ENCODE measurements at places on chromosomes 11 and 22.

DNA sequence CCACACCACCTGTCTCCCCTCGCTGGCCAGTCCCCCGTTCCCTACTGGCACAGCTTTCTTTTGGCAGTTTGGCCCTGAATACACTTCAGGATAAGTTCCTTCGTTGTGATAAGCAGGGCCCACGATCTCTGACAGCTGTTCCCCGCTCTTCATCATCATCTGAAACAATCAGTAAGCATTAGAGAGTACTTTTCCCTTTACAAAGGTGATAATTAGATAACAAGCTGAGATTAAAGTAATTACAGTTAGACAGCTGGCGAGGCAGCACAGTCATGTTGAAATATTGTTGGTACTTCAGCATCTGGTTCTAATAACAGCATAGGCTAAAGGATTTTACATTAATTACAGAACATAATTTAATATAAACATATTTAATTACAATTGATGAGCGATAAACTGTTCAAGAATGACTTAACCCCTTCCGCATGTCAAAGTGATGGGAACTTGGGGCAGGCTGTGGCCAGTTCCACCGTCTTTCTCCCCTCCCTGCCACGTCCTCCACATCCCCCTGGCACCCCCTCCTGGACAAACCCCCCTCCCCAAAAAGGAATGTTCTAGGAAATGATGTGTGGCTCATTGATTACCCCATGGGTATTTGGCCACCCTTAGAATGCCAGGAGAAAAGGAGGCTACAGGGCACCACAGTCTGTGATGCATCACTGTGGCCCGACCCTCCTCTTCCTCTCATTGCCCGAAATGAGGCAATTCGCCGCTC is 134.9 kb downstream of the RCN1 start:
- H3K4me1 ChIP-seq, result no peaks in the 10 kb centered on the region
- DNase-seq, result no peak
- H3K27me3 ChIP-seq, result no peaks in the 10 kb centered on the region
- H3K36me3 ChIP-seq, result no peaks in the 10 kb centered on the region
- H3K27ac ChIP-seq, result no peak overlapping the region
- H3K4me3 ChIP-seq, result no peak overlapping the region

DNA sequence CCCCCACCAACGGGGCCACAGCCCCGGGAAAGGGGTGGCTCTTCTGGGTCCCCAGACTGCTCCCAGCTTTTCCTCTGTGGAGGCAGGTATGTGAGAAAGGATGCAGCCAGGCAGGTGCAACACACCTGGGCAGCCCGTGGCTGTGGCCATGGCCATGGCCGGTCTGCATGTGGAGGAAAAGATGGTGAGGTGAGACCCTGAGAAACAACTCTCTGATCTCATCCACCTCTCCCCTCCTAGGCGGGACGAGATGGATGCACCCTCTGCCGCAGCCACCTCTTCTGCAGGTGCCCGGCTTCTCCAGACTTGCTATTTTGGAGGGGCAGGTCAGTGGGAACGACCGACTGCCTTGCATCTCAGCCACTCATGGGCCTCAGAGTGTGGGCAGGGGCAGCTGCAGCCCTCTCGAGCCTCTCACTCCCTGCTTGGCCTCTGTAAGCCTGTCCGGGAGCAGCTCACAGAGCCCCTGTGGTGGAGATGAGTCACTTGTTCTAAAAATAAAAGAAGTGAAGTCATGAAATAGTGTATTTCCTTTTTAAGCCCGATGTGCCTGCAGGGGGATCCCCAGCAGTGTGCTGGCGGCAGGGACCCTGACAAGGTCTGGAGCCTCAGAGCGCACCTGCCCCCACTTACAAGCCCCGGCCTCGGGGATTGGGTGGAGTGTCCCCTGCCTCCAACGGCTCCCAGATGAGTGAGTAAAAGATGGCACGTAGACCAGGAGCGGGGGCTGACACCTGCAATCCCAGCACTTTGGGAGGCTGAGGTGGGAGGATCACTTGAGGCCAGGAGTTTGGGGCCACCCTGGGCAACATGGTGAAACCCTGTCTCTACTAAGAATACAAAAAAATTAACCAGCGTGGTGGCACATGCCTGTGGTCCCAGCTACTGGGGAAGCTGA is 10.7 kb downstream of the SMIM38 start:
- H3K4me3 ChIP-seq, result no peak overlapping the region
- no peaks in the 10 kb centered on the region for H3K36me3 ChIP-seq
- no peak for DNase-seq
- peaks cover 7% of the 10 kb centered on the region for H3K4me1 ChIP-seq
- H3K27me3 ChIP-seq, result peaks cover 2% of the 10 kb centered on the region

DNA sequence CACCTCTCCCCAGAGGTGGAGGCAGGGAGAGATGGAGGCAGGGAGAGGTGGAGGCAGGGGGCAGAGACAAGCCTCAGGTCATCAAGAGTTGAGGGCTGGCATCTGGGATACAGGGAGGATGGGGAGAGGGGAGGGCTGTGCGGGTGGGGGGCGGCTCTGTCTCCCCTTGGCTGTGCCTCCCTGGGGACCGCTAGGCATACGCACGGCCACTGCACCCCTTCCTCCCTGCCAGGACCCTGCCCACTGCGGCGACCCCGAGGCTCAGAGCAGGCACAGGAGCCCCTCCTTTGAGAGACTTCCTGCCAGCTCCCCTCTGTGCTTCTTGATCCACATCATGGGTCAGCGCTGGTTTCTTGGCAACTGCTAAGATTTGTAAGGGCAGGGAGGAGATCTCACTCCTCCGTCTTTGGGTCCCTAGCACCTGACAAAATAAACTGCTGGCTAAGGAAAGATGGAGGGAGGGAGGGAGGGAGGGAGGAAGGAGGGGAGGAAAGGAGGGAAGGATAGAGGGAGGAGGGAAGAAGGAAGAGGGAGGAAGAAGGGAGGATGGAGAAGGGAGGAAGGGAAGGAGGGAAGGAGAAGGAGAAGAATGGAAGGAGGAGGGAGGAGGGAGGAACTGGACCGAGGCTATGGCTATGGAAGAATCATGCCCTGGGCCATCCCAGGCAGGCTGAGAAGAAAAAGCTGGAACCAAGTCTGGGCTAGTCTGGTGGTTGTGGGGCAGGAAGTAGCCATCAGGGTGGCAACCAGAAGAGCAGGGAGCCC is 18.5 kb downstream of the PRR33 start:
- no peaks in the 10 kb centered on the region for H3K27me3 ChIP-seq
- no peak overlapping the region for H3K27ac ChIP-seq
- H3K36me3 ChIP-seq, result peaks cover 22% of the 10 kb centered on the region
- H3K4me3 ChIP-seq, result no peak overlapping the region
- DNase-seq, result no peak

DNA sequence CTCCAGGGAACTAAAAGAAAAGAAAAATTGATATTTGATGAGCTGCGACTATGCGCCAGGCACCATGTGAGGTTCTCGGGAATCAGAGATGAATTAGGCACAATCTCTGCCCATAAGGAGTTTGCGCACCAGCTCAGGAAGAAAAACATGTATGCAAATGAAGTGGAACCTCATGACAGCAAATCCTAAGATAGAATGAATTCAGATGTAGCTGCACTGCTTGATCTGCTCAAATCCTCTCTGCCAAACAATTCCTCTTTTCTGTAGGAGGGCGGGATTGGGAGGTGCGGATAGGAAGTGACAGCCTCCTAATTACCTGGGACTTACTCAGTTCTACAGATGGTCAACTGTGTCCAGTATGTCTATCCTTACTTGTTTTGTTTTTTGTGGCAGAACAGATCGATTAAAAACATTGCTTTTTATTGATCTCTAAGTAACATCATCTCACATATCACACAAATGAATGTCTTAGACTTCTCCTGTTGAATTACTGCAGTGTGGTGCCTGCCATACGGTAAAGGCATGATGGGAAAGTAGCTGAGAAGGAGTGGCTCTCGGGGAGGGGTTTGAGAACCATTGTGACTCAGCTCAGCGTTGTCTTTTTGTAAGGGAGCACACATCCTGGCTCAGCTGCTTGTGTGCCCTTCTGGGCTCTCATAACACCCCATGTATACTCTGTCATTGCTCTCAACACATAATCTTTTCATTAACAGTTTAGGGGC is 13.9 kb downstream of the CRTAM start:
- DNase-seq, result no peak
- H3K4me3 ChIP-seq, result no peak overlapping the region
- peaks cover 45% of the 10 kb centered on the region for H3K4me1 ChIP-seq

DNA sequence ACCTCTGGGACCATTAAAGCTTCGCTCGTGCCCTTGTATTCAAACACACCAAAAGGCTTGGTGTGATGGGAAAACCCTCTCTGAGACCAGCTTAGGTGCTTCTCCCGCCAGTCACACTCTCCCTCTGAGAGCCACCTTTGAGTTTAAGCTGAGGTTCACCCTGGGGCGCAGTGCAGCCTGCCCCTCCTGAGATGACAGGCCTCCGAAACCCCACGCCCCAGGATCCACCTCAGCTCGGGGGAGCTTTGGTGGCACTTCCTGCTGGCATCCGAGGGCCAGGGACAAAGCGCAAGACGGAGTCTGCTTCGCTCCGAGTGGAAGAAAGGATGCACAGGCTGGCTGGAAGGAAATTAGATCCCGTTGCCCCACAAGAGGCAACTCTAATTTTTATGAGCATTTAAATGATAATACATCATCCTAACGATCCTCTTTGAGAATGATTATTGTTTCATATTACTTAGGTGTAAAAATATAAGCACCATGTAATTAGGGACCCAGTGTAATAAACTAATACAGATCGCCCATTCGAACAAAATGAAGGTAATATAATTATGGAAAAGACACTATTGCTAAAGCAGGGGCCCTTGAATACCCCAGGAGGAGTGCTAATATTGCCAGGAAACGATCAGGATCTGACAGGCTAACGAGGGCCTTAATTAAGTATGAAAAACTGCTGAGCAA is 134.7 kb downstream of the CEP164 start:
- no peaks in the 10 kb centered on the region for H3K27me3 ChIP-seq
- H3K36me3 ChIP-seq, result no peaks in the 10 kb centered on the region
- peaks cover 10% of the 10 kb centered on the region for H3K4me1 ChIP-seq
- H3K4me3 ChIP-seq, result no peak overlapping the region
- DNase-seq, result no peak

DNA sequence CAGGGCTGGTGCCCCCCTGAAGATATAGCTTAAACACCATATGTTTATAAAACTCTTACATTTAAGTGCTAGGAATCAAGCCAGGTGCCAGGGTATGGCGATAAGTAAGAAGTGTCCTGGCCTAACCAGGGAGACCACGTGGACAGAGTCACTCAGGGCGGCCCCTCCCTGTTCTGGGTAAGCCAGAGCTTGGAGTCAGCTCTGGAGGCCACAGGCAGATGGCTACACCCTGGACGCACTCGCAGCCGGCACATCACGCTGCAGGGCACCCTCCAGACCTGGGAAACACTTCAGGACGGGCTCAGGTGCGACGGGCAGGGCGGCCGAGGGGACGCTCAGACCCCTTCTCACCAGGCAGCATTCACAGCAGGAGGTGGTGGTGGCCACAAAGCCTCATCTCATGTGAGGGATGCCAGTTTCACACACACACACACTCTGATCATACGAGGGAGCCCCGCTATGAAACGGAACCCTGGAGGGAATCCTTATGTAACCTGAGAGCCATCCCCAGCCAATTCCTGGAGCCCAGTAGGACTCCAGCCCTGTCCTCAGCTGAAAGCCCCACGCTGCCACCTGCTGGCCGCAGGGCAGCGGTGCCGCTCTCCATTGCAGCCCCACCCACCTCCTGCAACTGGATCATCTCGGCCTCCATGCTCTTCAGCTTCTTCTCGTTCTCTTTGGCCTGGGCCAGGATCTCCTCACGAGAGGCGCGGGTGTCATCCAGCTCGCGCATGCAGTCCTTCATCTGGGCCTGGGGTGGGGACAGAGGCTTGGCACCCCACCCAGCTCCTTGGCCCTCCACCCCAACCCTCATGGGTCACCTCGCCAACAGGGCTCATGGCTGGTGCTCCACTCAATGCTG is 33.4 kb downstream of the APOL1 start:
- DNase-seq, result peak; percentile 54
- no peak overlapping the region for H3K4me3 ChIP-seq
- peaks cover 4% of the 10 kb centered on the region for H3K4me1 ChIP-seq

DNA sequence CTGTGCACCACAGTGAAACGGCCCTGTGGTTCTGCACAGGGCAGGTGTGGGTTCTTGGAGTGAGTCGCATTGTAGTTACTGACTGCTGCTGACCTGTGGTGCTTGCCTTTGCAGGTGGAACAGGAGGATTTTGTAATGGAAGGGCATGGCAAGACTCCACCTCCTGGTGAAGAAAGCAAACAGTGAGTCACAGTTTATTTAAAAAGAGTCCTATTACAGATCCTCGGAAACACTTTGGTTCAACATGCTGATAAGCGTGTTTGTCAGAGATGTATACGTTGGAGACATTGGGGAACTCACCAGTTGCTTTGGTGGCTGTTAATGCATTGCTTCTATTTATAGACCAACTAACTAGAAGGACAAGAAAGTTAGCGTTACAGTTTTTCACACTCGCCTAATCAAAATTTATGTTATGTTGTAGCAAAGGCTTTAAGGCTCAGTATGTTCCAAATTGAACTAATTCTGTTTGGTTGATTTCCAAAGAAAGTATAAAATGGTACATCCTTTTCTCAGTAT is 21.7 kb upstream of the TNRC6B start:
- no peaks in the 10 kb centered on the region for H3K4me1 ChIP-seq
- H3K27me3 ChIP-seq, result no peaks in the 10 kb centered on the region
- H3K4me3 ChIP-seq, result no peak overlapping the region
- H3K36me3 ChIP-seq, result peaks cover 6% of the 10 kb centered on the region
- no peak overlapping the region for H3K27ac ChIP-seq
- no peak for DNase-seq

GRCh38 chr11:65742353-65742752 is 21.8 kb upstream of the RNASEH2C start:
- no peak overlapping the region for H3K27ac ChIP-seq
- no peak for DNase-seq
- H3K27me3 ChIP-seq, result no peaks in the 10 kb centered on the region
- no peaks in the 10 kb centered on the region for H3K36me3 ChIP-seq
- no peak overlapping the region for H3K4me3 ChIP-seq
- no peaks in the 10 kb centered on the region for H3K4me1 ChIP-seq

DNA sequence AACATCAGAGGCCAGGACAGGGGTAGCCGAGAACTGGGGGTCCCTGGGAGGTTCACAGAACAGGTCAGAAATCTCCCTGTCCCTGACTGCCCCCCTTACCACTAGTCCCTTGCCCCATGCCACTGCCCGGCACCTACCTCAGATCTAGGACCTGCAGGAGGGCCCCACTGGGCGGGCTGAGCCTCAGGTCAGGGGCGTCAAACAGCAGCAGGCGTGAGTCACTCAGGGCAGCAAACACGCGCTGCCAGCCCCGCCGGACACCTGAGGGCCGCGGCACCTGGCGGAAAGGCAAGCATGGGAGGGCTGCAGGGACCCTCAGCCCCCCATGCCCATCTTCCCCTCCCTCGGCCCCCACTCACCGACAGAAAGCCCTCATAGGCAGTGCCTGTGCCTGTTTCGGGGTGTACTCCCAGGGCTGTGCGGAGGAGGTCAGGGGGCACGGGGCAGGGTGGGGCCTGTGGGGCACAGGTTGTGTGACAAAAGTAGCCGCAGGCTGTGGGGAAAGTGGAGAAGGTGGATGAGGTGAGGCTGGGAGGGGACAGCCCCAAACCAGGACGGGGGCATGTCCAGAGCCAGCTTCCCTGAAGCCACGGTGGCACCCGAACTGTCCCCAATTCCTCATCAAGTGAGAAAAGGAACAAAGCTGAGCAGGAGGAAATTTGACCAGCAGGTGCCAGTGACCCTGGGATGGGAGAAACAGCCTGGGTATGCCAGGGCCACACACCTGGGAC is 11.8 kb downstream of the CDC42BPG start:
- DNase-seq, result no peak
- H3K4me1 ChIP-seq, result no peaks in the 10 kb centered on the region
- no peaks in the 10 kb centered on the region for H3K27me3 ChIP-seq
- no peaks in the 10 kb centered on the region for H3K36me3 ChIP-seq
- no peak overlapping the region for H3K4me3 ChIP-seq

- no peaks in the 10 kb centered on the region for H3K27me3 ChIP-seq
- DNase-seq, result no peak
- peaks cover 12% of the 10 kb centered on the region for H3K4me1 ChIP-seq
Observed at GRCh38 chr22:45787759-45788158, 116.1 kb downstream of the ATXN10 start.
